ENCODE measurements at places on chromosomes 12 and 14.
A peak's percentile ranks its signal among the peaks of the same experiment; 100 is the strongest.

DNA sequence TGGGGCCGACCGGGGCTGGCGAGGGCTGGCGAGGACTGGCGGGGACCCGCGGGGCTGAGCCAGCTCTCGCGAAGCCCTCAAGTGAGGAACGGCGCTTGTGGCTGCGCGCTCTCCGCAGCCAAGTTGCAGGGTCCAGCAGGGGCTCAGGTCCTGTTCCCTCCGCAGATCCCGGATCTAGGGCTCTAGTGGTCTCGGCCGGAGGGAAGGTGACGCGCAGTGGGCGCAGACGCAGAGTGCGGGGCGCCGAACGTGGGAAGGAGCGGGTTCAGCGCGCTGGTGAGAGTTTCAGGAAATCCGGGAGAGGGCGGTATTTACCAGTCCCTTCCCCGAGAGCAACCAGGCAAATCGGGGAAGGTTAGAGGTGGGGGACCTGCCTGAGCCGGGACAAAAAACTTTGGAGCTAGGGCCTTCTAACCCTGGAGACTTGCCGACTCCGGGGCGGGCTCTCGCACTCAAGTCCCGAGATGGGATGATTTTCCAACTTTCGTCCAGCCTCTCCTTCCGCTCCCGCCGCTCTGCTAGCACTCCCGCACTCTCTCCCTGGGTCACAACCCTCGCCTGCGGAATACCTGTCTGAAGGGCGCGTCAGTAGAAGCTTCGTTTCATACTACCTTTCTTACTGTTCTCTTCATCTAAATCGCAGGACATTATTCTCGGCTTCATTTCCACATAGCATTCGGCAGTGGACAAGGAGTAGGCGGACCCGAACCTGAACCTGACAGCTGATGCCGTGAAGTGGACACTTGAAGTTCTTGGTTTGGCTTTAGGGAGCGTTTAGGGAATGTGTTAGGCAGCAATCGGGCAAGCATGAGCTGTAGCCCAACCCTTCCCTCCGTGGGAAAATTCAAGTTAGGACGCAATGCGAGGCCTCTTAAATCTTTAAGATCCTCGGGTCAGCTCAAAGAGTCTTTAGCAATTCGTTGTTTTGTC lies 13.6 kb upstream of the PAX9 start:
- DNase-seq, result no peak

DNA sequence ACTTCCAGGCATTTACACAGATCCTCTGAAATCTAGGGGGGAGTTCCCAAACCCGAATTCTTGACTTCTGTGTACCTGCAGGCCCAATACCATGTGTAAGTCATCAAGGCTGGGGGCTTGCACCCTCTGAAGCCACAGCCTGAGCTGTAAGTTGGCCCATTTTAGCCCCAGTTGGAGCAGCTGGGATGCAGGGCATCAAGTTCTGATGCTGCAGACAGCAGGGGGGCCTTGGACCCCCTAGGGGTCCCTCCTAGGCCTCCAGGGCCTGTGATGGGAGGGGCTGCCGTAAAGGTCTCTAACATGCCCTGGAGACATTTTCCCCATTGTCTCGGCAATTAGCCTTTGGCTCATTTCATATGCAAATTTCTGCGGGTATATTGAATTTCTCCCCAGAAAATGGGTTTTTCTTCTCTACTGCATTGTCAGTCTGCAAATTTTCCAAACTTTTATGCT lies 59.5 kb downstream of the LRIG3 start:
- DNase-seq, result no peak

GRCh38 chr12:117514016-117514415 lies 152.6 kb upstream of the NOS1 start:
- DNase-seq, result no peak

DNA sequence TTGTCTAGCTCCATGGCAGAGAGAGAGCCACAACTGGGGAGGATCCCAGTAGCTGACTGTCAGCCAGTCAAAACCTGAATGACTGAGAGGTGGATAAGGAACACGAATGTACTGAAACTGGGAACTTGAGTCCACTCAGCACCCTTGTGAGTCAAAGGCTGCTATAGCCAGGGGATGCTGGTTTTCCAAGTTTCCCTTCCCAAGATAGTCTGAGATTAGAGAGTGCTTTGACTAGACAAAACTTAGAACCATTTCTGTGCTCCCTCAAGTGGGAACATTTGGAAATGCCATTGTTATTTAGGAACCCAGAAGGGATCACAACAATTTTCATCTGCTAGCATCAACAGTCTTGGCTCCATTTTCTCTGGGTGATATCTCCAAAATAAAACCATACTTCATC lies 4.0 kb downstream of the PRKAG1 start:
- no peak for DNase-seq

DNA sequence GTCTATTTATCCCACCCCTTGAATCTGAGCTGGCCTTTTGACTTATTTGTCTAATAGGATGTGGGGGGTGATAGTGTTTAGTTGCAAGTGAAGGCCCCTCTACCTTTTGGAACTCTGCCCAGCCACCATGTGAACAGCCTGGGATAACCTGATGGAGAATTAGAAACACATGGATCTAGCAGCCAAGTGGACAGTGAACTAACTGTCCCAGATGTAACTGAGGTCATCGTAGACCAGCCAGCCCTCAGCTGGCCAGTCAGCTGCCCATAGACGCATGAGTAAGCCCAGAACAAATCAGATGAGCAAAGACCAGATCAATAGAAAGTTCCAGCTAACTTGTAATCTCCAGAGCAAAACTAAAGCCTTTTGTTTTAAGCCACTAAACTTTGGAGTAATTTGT lies 19.0 kb downstream of the KLRB1 start:
- no peak for DNase-seq

GRCh38 chr14:50829489-50830043 lies 1.4 kb downstream of the NIN start:
- DNase-seq, result no peak

DNA sequence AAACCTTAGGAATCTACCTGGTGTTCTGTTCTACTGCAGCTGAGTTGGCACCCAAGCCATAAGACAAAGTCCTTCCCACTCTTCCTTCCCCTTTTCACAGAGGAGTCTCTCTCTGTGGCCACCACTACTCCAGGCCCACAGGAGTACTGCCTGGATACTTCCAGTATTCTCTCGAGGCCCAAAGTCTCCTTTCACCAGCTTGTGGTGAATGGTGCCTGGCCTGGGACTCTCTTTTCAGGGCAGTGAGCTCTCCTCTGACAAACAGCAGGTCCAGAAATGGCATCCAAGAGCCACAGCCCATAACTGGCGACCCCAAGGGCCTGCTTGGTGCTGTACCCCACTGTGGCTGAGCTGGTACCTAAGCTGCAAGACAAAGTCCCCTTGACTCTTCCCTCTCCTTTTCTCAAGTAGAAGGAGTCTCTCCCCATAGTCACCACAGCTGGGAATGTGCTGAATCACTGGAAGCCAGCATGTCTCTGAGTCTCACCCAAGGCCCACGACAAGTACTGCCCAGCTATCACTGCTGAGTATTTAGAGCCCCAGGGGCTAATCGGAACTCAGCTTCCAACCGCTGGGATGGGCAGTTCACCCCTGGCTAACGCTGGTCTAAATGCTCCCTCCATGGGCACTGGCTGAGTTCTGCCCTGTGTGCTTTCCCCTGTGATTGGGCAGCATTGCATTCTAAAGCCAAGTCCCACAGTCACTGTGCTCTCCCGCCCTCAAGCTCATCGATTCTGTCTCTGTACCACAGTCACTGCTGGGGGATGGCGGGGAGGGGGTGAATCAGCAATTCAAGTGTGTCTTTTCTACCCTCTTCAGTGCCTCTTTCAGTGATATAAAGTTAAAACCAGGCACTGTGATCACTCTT lies 6.1 kb downstream of the A2ML1 start:
- no peak for DNase-seq

GRCh38 chr14:22099942-22100763 lies 426.5 kb upstream of the OR4E1 start:
- peak; percentile 61 for DNase-seq

DNA sequence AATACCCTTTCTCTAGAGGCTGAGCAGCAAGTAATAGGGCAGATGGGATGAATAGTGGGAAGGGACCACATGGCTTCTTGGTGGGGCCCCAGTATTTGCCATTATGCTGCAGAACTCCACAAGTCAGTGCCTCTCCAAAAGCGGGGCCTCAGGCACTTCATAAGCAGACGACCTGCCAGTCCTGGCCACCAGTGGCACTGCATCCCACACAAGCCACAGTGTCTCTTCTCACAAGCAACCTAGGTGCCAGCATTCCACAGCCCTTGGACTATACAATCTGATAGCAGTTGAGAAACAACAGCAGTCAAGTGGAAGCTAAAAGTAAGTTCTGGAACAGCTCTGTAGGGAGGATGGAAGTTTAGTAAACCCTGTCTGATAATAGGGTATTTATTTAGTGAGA lies 4.2 kb upstream of the SLC8A3 start:
- DNase-seq, result no peak

GRCh38 chr12:27064397-27065342 lies 17.7 kb downstream of the C12orf71 start:
- DNase-seq, result no peak

- DNase-seq, result no peak
Measured at GRCh38 chr12:104022786-104023185, 27.2 kb downstream of the GLT8D2 start.

- DNase-seq, result no peak
Measured at GRCh38 chr14:26939755-26940154, 341.9 kb upstream of the NOVA1 start.

DNA sequence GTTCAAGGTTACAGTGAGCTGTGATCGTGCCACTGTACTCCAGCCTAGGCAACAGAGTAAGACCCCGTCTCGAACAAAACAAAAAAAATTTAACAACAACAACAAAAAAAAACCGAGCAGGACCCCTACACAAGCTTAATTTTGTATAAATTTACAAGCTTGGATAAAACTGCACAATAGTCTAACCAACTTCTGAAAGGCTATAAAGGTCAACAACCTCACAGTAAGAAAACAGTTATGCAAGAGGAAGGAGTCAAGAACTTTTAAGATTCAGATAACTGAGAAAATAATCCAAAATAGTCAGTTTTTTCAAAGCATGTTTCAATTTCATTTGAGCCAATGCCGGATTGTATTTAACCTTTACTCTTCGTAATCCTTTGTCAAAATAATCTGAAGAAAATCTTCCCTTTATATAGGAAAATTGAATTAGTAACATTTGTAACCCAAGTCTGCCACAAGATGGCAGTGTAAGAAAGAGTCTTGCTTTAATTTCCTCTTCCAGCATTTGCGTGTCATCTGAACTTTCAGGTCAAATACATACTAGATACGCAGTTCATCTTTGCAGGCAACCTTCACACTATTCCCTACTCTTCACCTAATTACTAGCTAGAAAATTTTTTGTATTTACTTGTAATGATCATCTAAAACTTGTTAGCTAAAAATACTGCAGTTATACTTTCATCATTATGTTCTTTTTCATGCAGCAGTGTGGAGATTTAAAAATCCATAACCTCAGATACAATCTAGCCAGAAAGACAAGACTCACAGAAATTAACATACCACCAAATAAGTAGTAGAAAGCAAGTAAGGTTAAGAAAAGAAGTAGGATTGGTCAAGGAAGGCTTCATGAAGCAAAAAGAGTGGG lies 5.8 kb downstream of the CCNB1IP1 start:
- no peak for DNase-seq

GRCh38 chr14:95507701-95508103 lies 8.7 kb downstream of the SYNE3 start:
- no peak for DNase-seq

DNA sequence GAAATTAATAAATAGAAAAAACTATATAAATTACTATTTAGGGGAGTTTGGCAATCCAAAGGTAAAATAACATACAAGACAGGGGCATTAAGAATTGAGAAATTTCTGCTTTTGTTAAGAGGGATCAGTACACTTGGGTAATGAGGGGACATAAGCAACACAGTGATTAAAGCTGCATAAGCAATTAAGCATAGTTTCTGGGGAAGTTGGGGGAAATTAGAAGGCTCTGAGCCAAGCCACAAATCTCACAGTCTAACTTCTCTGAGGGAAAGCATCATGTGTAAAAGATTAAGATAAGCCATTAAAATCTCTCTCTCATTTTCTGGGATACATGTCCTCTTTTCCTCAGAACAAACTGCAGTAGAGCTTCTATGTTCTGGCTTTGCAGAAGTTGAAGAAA lies 533.9 kb upstream of the LRFN5 start:
- no peak for DNase-seq

GRCh38 chr14:51018521-51018920 lies 74.2 kb upstream of the PYGL start:
- DNase-seq, result no peak

GRCh38 chr12:40149673-40150260 lies 43.9 kb upstream of the SLC2A13 start:
- no peak for DNase-seq

- DNase-seq, result no peak
Measured at GRCh38 chr14:72598306-72598705, 295.6 kb downstream of the DPF3 start.

DNA sequence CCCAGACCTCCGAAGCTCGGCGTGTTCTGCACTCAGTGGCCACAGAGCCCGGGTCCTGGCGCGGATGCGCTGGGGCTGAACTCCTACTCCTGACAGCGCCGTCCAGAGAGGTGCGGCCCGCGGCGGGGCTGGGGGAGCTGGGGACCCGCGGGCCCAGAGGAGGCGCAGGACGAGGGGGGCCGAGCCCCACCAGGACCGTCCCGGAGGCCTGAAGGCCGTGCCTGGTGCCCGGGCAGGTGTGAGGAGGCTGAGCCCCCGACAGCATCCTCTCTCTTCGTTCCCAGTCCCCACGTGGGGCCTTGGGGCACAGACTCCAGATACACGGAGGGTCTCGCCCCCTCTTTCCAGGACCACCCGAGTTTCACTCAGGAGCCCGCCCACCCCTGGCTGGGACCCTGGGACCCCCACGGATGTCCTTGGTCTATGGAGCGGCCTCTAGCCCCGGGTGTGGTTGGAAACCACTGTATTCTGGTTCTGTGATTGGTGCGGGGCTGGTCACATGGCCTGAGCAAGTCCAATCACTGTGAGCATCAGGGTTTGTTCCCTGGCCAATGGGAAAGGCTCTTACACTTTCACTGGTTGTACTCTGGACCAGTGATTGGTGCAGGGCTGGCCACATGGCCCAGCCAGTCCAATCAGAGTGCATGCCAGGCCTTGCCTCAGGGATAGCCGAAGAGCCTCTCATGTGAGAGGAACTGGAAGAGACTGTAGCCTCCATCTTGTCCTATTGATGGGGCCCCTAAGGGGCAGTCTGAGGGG lies 217.6 kb upstream of the SFSWAP start:
- no peak for DNase-seq
